Stimulated activated CD8-positive, alpha-beta memory T cell treated with anti-CD3 and anti-CD28 coated beads, Interleukin-7, amount 100 ng/mL, for 1 hour (primary cell): ENCODE measurements at places on chromosomes 2 and 18.

GRCh38 chr18:48142353-48142752 is 211.9 kb upstream of the SMAD2 start:
- no peak for DNase-seq

DNA sequence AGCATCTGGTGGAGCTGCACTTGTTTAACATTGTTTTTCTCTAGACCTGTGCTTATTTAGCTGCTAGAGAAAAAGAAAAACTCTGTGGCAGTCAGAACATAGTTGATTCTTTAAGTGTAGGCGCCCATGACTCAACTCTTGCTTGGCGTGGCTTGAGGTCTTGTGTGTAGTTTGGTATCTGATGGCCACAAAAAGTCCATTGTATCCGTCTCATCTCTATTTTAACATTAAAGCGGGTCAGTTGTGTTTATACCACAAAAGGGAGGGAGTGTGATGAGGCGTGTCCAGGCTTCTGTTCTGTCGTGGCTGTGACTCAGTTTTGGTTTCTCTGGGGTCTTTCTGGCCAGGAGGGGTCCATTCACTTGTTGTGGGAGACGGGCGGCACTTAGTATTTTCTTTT is 24.2 kb upstream of the UGT1A8 start:
- no peak for DNase-seq

DNA sequence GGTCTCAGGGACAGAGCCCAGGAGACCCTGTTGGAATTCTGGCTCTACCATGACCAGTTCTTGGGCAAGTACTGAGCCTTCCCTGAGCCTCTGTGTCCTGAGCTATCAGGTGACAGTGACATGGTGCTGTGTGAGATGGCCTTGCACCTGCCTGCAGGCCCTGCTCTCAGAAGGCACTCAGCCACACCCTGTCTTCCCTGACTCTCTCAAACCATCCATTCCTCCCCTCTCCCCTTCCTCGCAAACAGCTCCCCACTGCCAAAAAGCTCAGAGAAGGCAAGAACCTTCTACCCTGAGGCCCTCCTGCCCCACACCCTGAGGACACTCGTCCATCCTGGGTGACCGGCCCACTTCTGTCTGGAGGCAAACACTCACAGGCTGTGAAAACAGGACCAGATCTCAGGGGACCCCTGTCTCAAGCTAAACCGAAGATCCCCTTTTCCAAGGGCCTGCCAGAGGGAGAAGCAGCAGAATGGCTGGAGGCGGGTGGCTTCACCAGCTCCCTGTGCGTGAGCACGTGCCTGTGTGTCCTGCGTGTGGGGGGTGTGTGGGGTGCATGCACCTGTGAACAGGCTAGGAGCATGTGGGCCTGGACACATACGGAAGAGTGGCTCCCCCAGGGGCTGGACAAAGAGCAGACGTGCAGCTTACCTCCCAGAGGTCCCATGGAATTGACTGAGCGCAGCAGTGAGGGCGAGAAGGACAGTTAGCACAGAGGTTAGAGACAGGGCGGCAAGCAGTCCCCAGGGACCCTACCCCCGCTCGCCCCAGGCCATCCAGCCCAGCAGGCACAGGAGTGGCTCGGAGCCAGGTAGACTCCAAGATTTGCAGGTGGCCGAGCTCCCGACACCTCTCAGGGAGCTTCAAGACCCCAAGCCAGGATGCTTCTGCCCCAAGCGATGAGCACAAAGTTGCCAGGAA is 53.9 kb downstream of the BIN1 start:
- DNase-seq, result no peak

DNA sequence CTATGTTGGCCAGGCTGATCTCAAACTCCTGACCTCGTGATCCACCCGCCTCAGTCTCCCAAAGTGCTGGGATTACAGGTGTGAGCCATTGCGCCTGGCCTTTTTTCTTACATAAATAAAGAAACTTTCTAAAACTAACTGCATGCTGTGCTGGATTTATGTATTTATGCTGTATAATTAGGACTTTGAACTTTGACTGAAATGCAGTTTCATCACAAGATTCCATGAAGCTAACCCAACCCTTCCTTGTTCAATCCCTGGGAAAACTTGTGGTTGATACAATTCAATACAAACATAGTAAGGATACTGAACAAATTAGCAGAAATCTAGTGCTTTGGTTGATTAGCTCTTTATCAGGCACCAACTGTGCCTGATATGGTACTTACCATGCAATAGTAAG is 20.9 kb upstream of the SLC35F5 start:
- no peak for DNase-seq

DNA sequence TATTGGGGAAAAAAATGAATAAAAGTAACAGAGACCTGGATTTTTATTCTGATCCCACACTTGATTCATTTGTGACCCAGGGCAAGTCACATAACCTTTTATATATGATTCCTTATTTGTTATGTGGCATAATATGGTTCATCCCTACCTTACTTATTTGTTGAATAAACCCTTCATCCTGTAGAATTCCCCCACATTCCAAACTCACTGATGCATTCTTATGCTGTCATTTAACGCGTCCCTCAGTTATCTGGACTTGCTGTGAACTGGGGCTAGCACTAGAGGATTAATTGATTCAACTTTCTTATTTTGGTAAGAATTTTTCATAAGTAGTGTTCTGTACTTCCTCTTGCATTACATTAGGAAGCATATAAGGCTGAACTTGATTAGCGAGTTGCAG is 384.7 kb upstream of the RAB12 start:
- no peak for DNase-seq

GRCh38 chr2:6576302-6576701 is 289.4 kb downstream of the CMPK2 start:
- no peak for DNase-seq

DNA sequence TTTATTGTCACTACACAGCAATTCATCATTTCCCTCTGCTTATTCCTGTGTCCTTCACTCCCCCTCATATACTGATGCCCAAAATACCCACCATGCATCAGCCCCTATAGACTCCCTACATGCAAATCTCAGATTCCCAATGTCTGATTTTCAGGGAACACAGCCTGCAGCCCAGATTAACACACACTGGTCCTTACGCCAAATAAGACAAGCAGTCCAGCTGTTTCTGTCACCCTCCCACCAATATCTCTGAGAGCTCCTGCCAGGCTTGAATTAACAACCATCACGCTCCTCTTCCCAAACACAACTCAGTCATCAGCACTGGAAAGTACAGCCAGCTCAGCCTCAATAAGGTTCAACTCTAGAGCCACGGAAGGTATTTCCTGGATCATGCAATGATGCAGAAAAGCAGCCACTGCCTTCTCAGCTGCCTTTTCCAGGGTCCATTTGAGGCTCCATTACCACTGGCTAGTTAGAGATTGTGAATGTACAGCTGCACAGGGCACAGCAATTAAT is 39.0 kb upstream of the SLC35F5 start:
- no peak for DNase-seq

DNA sequence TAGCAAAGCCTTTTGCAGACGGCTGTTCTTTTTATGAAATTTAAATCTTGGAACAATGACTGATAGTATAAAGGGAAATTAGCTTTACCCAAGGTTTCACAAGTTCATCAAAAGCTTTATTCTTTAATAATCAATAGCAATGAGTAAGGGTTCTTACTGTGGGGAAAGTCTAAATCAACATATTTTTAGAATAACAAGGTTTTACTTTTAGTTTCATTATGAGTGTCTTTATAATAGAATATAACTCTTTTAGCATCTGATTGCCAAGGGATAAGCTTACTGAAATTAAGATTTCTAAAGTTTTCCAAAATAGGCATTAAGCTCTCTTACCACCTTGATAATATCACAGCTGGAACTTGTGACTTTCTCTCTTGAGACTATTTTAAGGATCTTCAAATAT is 1489.7 kb downstream of the LRP1B start:
- DNase-seq, result no peak

- DNase-seq, result no peak
These were observed 35.2 kb downstream of the NPPC start for GRCh38 chr2:231890896-231891513.

DNA sequence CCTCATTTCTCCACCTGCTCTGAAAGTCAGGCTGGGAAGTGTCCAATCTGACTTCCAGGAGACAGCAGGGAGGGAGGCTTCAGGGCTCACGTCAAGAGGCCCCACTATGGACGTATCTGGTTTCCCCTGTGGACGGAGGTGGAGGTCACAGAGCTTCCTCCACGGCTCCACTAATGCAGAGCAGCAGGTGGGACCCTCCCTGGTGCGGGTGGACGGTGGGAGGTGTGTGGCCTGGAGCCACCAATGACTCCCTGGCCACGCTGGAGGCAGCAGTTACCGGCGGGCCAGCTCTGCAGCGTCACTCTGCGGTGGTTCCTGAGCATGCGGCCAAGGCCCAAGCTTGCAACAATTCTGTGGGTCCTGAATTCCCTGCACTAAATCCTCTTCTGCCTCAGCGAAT is 9.0 kb downstream of the CRACDL start:
- DNase-seq, result no peak

DNA sequence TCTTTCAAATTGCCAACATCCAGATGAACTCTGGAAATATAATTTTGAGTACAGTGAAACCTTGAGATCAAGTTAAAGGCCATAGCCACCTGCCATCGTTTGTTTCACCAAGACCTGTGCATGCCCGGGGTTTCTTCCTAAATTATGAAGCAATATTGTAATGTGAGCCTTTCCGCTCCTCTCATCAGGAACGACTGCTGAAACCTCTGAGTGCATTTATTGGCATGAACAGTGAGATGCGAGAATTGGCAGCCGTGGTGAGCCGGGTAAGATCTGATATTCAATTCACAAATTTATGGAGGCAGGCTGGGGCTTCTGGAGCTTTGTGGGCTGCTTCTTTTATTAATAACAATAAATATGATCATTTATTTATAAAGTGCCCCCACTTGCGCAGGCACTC is 27.7 kb upstream of the ELOA2 start:
- no peak for DNase-seq

DNA sequence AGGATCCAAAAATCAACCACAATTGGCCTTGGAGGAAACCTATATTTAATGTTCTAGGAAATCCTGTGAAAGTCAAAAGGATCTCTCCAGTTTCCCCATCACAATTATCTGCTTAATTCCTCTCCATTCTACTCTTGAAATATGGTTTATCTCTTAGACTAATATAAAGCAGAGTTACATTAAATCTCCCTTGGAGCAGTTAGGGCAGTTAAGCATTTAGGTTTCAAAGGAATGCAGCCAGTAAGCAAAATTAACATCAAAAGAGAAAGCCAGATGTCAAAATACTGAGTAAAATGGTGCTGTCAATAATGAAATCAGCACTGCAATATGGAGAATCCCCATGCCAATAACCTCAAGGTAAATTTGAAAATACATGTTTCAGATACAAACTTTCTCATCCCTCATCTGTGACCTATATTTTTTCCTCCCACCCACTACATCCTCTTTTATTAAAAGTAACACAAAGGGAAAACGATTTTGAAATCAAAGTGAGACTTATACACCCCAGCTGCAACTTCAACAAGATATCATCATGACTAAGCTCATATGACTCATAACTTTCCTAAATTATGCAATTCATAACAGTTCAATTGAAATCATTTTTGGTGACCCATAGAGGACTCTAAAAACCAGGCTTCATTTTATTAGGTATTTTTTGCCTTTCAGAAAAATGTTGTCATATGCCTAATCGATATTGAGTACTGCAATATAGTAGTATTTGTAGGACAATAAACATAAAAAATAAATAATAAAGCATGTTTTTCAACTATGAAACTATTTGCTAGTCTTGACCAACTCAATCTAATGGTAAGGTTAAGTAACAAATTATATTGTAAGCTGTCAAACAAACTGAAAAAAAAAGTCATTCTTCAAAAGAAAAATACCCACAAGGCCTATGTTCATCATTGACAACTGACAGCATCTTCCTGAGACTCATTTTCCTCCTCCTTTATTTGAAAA is 3.1 kb downstream of the ADAM17 start:
- DNase-seq, result no peak

GRCh38 chr18:4797002-4797685 is 342.0 kb upstream of the DLGAP1 start:
- DNase-seq, result no peak

GRCh38 chr2:203802342-203803052 is 65.1 kb upstream of the CTLA4 start:
- DNase-seq, result no peak

DNA sequence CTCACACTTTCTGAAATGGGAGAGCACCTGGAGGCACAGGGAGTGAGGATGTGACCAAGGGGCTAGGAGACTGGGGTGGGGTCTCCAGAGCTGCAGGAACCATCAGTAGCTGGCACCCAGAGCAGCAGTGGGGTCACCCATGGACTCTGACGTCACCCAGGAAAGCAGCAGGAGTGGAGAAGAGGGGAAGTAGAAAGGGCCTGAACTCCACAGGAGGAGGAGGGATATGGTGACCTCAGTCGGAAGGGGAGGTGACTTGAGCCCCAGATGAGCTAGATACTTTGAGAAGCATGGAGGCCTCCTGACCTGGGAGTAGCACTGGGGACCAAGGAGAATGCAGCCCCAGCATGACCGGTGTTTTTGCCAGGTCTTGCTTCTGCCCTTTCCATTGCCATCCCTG is 8.8 kb downstream of the NMUR1 start:
- DNase-seq, result no peak

- DNase-seq, result no peak
These were observed 3.1 kb downstream of the ARL4C start for GRCh38 chr2:234493796-234494195.

DNA sequence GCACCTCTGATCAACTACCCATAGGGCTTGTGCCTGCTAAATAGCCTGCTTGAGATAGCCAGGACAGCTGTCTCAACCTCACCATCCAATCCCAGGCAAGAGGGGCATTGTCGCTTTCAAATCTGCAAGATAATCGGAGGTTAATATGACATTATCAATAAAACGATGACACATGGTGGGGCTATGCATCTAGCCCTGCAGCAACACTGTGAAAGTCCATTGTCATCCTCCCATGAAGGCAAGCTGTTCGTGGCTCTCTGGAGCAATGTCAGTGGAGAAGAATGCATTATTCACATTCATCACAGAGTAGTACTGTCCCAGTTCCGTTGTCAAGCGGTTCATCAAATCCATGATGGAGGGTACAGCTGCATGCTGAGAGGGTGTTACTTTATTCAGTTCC is 18.9 kb upstream of the KLHL23 start:
- no peak for DNase-seq

DNA sequence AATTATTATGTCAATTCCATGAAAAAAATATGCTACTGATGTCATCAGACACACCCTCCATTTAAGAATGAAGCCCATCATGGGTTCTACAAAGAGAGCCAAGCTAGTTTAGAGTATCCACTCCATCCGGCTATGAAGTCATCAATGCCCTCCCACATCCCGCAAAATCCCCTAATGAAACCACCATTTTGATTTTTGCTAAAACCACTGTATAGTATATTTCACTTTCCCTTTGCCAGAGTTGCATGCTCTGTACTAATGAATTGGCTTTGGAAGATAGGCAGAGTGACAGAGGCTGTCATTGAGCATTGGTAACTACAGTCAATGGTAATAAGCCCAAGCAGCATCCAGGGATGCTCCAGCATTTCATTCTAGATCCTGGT is 118.6 kb downstream of the ANKRD44 start:
- DNase-seq, result no peak
